ENCODE measurements at places on chromosomes 12 and 14.
A peak's percentile ranks its signal among the peaks of the same experiment; 100 is the strongest.

DNA sequence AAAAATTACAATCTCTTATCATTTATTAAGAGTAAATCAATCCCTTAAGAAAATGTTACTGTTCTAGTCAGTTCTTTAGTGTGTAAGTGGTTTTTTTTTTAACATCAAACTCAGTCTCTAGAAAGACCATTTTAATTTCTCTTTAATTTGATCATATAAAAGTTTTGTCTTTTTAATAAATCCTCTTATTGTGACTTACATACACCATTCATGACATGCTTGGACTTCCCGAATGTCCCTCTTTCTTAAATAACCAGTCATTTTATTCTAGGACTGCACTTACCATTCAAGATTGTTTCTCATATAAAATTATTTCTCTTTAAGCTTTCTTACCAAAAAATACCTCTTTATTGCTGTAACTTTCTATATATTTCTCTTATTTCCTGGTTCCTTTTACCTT, 60.8 kb upstream of the EVL start:
- DNase-seq, result no peak

- no peak for DNase-seq
Measured at GRCh38 chr14:100670017-100670752, 56.5 kb upstream of the DLK1 start.

GRCh38 chr12:15633201-15633600, 156.0 kb downstream of the EPS8 start:
- no peak for DNase-seq

- DNase-seq, result no peak
Measured at GRCh38 chr14:104752423-104752734, 568 bp upstream of the SIVA1 start.

GRCh38 chr12:117907108-117907689, 61.6 kb downstream of the KSR2 start:
- DNase-seq, result peak; percentile 7

GRCh38 chr14:24693353-24693737, 59.4 kb upstream of the GZMB start:
- no peak for DNase-seq

DNA sequence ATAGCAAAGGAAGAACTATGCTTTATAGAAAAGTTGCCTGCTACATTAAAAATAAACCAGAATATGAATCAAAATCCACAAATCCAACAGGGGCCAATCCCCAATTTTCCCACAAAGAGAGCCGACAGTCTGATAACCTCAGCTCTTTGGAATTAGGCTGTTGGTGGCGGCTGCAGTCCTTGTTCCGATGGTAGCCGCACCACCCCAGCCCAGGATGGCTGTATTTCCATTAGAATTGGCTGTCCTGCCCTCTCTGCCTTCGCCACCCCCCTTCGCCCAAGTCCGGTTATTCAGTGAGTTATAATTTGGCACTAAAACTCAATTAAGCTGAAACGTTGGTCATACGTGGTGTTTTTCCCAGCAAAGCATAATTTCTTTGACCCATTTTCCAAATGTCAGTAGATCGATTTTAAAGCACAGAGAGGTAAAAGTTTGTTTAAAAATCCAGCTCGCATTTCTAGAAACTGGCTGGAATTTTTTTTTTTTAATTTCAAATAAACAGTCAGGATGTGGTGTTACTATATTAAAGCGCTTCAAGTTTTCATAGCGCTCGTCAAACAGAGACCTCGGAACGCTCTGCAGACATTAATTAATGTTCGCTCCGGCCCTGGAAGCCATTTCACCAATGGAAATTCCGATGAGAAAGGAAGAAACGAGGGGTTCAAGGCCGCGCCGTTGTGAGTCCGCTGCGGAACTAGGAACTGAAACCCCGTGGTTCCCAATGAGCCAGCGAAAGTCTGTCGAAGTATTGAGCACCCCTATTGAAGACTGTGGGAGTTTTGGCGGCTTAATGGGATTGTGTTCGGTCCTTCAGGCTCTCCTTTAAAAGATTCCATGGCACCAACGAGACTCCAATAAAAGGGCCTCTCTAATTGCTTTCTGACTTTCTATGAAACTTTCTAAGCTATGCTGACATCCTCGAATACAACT, 104.8 kb upstream of the DIO3 start:
- DNase-seq, result no peak

DNA sequence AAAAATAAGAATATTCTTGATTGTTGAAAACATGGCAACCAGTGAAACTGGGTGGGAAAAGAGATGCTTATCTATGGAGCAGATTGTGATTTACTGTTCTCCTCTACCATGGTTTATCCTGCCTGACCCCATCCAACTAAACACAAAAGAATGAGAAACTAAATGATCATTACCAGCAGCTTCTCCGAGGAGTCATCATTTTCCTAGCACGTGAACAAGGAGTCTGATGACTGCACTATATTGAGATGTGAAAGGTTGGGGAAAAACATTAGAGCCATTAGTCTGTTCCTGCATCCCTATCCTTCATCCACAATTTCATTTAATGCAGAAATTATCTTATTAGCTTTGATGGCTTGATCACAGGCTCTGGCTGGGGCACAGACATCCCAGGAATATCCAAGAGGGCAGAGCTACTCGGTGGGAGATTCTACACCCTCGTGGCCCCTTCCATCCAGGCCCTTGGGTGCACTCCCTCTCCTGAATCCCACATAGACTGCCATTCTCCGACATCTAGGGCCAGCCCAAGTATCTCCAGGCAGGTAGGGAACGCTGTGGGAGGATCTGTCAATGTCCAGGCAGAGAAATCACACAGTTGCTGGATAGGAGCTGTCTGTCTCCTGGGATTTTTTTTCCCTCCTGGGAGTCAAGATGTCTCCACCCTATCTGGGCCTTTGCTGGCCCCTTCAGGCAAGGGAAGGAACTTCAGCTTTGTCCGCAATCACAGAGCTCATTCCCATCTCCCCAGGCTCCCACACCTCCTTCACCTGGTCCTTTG, 43.3 kb upstream of the DHRS4 start:
- DNase-seq, result peak; percentile 64

- DNase-seq, result no peak
Measured at GRCh38 chr14:79967453-79967852, 243.9 kb downstream of the DIO2 start.

GRCh38 chr12:92914170-92914569, 14.9 kb downstream of the EEA1 start:
- no peak for DNase-seq

DNA sequence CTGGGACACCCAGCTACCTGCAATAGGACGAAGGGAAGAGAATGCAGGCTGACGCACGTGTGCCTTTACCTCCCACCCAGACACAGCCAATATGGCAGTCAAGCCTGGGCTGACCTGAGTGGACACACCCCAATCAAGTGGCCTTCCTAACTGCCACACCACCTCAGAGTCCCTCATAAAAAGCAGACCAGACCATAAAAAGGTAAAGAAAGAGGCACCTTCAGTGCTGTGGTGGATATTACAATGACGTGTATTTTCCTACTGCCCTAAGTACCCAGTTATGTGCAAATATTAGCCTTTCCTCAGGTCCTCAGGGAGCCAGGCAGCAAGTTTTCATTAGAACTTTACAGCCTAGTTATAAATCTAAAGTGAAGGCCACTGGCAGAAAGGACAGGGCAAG, 75.8 kb downstream of the KCNK10 start:
- DNase-seq, result no peak

DNA sequence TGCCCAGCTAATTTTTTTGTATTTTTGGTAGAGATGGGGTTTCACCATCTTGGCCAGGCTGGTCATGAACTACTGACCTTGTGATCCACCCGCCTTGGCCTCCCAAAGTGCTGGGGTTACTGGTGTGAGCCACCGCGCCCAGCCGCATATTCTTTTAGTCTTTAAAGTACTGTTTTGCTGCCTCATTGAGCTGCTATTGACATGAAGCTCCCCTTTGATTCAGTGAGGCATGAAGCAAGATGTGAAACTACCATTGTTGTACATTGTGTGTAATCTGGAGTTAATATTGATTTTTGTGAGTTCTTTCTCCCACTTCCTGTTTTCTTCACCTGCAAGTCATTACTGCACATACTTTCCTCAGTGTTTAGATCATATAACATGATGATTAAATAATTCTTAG, 80.8 kb downstream of the MNAT1 start:
- peak; percentile 52 for DNase-seq

- DNase-seq, result no peak
Measured at GRCh38 chr14:63006531-63006930, 38.7 kb downstream of the KCNH5 start.

DNA sequence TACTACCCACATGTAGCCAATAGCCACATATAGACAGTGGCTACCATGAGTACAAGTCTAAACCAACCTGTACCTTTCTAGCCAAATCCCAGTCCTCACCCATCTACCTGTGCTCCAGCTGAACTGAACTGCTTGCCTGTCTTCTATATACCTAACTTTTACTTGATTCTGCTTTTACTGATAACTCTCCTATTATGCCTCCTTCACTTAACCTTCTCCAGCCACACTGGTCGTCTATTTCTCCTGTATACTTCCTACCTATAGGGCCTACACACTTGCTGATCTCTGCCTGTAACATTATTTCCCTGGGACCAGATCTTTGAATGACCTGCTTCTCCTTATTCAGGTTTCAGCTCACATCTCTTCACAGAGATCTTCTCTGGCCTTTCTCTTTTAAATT, 26.0 kb upstream of the MSRB3 start:
- DNase-seq, result no peak

DNA sequence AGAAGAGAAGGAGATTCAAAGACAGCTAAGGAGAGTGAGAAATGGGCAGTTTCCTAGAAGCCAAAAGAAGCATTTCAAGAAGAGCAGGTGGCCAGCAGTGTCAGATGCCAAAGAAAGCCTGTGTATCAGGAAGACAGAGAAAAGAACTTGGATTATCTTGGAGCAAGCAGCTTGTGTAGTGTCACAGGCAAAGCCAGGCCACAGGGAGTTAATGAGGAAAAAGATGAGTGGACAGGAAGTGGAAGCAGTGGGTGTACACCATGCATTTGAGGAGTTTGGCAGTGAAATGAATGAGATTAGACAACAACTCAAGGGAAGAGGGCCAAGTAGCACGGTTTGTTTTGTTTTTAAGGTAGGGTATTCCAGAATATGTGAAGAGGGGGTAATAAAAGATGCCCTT, 5.6 kb upstream of the MYH7 start:
- DNase-seq, result no peak

- DNase-seq, result peak; percentile 93
Measured at GRCh38 chr12:12704593-12705230, 8.7 kb upstream of the GPR19 start.

DNA sequence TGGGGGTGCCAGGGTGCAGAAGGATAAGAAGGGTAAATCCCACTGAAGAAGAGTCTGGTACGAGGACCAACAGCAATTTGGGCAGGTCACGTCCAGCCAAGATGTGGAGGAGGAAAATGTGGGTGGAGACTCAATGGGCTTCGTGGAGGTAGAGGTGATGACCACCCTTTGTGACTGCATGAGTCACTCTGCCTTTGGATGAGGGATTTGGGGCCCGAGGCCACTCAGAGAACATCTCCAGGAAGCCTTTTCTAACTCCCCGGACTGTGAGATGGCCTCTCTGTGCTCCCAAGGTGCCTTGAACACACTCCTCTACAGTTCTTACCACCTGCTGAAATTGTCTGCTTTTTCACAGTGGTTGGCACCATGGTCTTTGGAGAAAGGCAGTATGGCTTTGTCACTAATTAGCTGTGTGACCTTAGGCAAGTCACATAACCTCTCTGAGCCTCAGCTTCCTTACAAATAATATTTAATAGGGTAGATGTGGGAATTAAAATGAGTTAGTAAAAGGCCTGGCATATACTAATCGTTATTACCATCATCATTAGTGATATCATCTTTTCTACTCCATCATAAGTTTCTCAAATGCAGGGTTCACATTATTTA, 67.0 kb upstream of the ARHGAP5 start:
- no peak for DNase-seq

DNA sequence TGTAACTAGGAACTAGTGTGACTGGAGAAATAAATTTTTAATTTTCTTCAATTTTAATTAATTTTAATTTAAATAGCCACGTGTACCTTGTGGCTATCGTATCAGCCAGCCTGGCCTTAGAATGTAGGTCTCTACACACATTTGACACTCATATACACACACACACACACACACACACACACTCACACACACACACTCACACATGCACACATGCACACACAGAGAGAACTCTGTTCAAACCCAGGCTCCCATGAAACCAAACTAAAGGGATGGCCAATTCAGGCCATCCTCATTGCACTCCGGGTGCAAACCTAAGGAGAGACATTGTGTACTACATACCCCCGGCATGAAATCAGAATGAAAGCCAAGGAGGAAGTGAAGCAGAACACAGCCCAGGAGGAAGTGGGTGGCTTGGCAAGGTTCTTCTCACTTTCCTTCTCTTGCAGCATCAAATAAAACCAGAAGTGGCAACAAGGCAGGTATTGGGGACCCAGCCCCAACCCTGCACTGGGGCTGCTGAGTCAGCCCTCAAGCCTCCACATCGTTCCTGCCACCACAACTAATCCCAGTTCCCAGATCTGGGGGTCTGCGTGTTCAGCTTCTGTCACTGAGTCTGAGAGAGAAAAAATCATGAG, 26.2 kb upstream of the CHPT1 start:
- DNase-seq, result peak; percentile 72

DNA sequence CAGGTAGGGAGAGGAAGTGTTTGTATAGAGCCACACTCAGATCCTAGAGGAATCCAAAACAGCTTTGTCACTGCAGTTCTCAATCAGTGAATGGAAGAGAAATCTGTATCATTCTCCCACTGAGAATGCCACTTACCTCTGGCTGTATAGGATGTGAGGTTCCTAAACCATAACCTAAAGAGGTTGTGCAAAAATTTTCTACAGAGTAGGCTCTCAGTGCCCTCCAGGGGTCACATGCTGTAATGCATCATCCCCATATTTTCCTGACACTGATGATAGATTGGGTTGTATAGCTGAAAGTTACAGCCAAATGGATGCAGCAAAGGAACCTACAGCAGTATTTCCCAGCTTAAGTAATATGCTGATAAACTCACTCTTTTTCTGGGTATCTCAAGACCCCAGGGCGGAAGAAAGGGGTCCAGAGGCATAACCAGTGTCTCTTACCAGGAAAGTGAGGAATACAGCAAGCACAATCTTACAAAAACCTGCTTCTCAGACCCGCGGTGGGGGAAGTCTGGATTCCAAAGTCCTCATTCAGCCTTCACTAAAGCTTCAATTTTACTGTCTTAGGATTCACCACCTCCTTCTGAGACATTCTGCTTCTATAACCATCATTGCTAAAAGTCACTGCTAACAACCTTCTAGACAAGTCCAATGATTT, 3.8 kb downstream of the BCDIN3D start:
- peak; percentile 40 for DNase-seq

GRCh38 chr12:88111074-88111652, 30.7 kb downstream of the CEP290 start:
- DNase-seq, result peak; percentile 66

DNA sequence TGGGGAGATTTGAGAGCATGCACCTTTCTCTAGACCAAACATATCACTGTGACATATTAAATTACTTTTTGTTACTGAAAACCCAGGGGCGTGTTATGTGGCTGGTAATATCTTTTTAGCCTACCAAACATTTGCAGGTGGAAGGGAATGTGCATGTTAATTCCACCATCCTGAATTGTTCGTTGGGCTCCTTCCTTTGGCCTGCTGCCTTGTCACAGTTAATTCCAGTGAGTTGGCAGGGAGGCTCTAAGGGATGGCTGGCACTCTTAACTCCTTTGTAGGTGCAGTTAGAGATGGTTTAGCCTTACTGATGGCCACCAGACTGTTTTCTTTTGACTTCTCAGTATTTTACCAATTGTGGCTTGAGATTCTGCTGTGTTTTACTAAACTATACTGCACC, 64.5 kb downstream of the DIP2B start:
- DNase-seq, result no peak
